IPS DF 6.9 (cell line): ENCODE measurements at places on chromosomes 6 and 20.

DNA sequence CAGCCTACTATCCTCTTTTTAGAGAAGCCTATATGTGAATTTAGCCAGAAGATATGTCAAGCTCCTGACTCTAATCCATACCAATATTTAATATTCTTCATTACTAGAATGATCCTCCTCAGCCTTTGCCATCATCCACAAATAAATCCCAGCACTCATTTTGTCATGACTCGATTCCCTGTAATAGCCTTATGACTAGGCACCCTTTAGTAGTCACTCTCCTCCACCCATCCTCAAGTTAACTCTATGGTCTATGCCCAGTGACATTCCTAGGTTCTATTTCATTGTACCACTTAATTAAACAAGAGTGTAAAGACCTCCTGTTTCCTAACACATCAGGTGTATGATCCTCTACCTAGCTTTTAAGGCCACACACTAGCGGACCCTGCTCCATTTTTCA, 450.4 kb upstream of the CITED2 start:
- H3K27ac ChIP-seq: no peak overlapping the region
- DNase-seq: no peak
- no peaks in the 10 kb centered on the region for H3K27me3 ChIP-seq
- no peaks in the 10 kb centered on the region for H3K4me1 ChIP-seq

- no peaks in the 10 kb centered on the region for H3K36me3 ChIP-seq
- no peaks in the 10 kb centered on the region for H3K27me3 ChIP-seq
- H3K4me1 ChIP-seq: no peaks in the 10 kb centered on the region
- no peak for DNase-seq
Observed at GRCh38 chr20:35576816-35577215, 34.9 kb downstream of the ERGIC3 start.

DNA sequence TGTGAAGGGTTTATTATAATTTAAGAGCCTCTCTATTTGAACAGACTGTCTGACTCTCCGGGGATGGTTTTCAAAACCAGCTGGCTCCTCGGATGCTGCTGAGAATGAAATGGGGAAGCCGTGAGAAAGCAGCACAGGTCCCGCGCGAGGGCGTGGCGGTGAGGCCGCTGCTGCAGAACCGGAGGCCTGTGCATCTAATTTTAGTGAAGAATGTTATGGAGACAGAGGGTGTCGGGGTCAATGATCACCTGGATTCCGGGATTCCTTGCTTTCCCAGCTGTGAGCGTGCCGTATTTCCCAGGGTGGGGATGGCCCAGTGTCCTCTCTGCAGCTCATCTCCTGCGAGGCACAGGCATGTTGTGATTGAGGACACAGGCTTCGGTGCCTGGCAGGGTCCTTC, 348.0 kb downstream of the CDH4 start:
- H3K36me3 ChIP-seq: no peaks in the 10 kb centered on the region
- no peaks in the 10 kb centered on the region for H3K27me3 ChIP-seq
- no peak overlapping the region for H3K27ac ChIP-seq
- no peak overlapping the region for H3K4me3 ChIP-seq

- no peak for DNase-seq
- H3K4me3 ChIP-seq: no peak overlapping the region
- no peak overlapping the region for H3K27ac ChIP-seq
- peaks cover 8% of the 10 kb centered on the region; the same call in 1 of the 2 replicates for H3K36me3 ChIP-seq
Observed at GRCh38 chr6:7404546-7404945, 14.9 kb downstream of the RIOK1 start.

- H3K4me1 ChIP-seq: peaks cover 8% of the 10 kb centered on the region; the same call in 1 of the 2 replicates
- no peak overlapping the region for H3K27ac ChIP-seq
- H3K4me3 ChIP-seq: no peak overlapping the region
- H3K36me3 ChIP-seq: no peaks in the 10 kb centered on the region
- no peaks in the 10 kb centered on the region for H3K27me3 ChIP-seq
- DNase-seq: no peak
Observed at GRCh38 chr6:34598712-34599111, 42.6 kb upstream of the SPDEF start.

DNA sequence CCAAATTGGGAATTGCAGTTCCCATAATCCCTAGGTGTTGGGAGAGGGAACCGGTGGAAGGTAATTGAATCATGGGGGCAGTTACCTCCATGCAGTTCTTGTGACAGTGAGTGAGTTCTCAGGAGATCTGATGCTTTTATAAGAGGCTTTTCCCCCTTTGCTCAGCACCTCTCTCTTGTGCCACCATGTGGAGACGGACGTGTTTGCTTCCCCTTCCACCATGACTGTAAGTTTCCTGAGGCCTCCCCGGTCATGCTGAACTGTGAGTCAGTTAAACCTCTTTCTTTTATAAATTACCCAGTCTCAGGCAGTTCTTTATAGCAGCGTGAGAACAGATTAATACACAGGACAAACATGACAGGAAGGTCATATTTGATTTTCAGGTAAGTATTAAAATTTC, 25.3 kb upstream of the HECA start:
- no peak overlapping the region for H3K27ac ChIP-seq
- H3K36me3 ChIP-seq: no peaks in the 10 kb centered on the region

DNA sequence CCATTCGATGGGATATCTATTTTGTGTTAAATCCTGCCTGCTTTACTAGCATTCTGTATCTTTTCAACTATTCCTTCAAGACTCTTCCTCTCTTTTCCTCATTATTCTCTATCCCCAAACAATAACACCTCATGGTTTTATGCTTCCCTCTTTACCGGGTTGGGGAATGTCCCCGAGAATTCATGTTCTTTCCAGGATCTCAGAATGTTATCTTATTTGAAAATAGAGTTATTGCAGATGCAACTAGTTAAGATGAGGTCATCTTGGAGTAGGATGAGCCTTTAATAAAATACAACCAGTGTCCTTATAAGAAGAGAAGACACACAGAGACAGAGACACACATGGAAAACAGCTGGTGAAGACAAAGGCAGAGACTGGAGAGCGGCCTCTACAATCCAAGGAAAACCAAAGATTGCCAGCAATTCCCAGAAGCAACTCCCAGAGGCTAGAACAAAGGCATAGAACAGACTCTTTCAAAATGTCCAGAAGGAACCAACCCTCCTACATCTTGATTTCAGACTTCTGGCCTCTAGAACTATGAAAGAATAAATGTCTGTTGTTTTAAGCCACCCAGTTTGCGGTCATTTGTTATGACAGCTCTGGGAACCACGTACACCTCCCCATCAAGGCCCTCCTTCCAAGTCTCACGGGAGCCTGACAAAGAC, 126.8 kb upstream of the TNFAIP3 start:
- no peak overlapping the region for H3K27ac ChIP-seq
- H3K4me3 ChIP-seq: no peak overlapping the region
- H3K4me1 ChIP-seq: no peaks in the 10 kb centered on the region

DNA sequence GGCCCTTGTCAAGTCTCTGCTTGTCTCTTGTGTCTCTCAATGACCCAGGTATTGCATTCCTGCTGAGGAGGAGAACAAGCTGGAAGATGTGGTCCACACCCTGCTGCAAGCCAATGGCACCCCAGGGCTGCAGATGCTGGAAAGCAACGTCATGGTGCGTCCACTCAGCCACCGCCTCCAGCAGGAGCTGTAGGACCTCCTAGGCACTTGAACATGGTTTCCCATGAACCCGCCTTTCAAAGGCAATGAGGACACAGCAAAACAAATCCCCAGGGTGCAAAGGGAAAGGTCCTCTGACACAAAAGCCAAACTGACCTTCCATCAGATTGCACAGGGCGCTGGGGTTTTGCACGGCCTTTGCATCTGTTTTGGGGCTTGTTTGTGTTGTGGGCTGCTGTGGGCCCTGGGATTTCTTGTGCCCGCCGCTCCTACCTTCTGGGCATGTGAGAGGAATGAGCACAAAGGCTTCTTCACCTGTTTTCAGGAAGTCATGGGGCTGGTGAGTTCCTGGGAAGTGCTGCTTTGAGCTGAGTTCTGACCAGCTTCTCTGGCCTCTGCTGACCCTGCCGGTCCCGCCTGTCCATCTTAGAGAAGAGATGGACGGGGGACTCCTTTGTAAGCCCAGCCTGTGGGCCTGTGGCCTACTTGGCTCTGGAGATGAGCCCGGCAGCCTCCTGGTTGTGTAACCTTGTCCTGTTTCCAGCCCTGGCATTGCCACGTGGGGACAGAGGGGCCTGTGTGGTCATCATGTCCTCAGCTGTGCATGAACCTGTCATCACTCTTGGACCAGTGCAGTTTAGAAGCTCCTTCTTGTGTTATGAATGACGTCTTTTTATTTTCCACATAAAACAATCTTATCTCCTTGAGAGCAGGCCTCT, 151.3 kb downstream of the DTNBP1 start:
- peaks cover 71% of the 10 kb centered on the region for H3K36me3 ChIP-seq
- no peak for DNase-seq
- no peaks in the 10 kb centered on the region; the same call in 1 of the 2 replicates for H3K4me1 ChIP-seq
- no peaks in the 10 kb centered on the region for H3K27me3 ChIP-seq

DNA sequence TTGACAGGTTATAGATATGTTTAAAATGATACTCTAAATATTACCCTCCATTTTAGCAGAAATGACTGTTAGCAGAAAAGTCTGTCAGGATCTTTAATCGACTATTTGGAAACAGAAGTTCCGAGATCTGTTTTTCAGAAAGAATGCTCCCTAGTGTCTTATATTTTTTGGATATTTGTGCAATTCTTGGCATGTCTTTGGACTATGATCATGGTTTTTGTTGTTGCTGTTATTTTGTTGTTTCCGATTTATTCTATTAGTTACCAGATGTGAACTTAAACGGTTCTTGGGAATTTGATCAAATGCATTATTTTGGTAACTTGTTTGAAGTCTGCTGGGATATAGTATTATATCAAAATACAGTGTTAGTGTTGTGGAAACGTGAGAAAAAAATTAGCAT, 106.4 kb upstream of the CEP162 start:
- H3K4me3 ChIP-seq: no peak overlapping the region
- no peaks in the 10 kb centered on the region for H3K4me1 ChIP-seq
- no peaks in the 10 kb centered on the region for H3K27me3 ChIP-seq
- no peak overlapping the region for H3K27ac ChIP-seq
- no peaks in the 10 kb centered on the region for H3K36me3 ChIP-seq

DNA sequence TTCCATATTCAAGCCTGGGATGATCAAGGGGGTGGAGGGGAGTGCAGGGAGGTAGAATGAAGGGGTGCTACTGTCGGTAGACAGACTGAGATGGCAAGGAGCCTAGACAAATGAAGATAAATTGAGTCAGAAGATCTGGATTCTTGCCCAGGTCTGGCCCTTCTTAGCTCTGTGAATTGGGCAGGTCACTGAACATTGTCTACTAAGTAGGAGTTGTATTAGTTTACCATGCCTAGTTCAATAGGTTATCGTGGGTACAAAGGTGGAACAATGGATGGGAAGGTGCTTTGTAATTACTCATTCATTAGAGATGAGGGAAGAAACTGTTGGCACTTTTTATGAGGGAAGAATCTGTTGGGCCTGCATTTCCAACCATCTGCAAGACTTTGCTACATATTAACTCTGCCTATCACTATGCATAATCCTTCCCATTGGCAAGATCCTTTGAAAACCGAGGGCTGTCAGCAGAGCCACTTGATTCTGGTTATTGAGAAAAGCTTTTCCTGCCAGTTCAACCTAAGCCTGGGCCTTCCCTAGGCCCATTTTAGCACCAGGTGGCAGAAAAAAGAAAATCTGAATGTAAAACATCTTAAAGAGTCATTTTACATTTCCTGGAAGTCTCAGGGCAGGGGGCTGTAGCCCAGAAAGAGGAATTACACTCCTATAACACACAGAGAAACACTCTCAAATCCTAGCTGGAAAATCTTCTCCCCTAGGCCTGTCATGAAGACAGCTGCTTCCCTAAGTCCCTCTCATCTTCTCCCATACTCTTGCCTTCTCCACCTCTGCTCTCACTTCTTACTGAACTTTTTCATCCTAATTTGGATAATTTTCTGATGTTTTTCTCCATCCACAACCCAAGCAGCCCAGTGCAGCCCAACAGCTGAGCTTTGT, 103.5 kb downstream of the CD24 start:
- H3K27me3 ChIP-seq: no peaks in the 10 kb centered on the region
- no peak overlapping the region for H3K27ac ChIP-seq
- no peak overlapping the region for H3K4me3 ChIP-seq
- DNase-seq: no peak

DNA sequence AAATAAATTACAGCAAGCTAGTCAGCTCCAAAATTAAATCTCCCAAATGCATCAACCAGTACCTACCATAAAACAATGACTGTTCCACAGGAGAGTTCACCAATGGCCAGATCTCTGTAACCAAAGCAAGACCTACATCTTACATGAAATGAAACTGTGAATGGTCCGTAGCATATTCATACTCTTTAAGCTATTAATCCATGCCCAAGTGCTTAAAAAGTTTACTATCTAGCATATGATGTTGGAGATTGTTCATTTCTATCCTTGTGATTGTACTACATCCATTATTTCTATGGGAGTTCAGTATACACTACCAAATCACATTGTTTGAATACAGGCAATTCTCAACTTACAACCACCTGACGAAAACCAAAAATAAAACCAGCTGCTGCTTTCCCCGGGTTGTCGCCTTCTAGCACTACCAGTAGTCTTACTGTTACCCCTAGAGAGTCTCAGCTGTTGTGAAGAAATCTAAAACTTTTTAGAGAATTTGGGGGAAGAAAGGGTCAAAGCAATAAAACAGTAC, 38.0 kb downstream of the HIVEP2 start:
- no peaks in the 10 kb centered on the region for H3K27me3 ChIP-seq
- no peak overlapping the region for H3K27ac ChIP-seq
- peaks cover 2% of the 10 kb centered on the region; the same call in 1 of the 2 replicates for H3K4me1 ChIP-seq
- DNase-seq: no peak

- H3K27ac ChIP-seq: no peak overlapping the region
- H3K4me3 ChIP-seq: no peak overlapping the region
Observed at GRCh38 chr20:17995967-17996819, 27.4 kb downstream of the MGME1 start.

GRCh38 chr6:15254070-15254975, 8.5 kb downstream of the JARID2 start:
- peaks cover 8% of the 10 kb centered on the region for H3K4me1 ChIP-seq
- DNase-seq: no peak
- H3K36me3 ChIP-seq: peaks cover 2% of the 10 kb centered on the region; the same call in 1 of the 2 replicates
- no peak overlapping the region for H3K4me3 ChIP-seq
- H3K27me3 ChIP-seq: no peaks in the 10 kb centered on the region

DNA sequence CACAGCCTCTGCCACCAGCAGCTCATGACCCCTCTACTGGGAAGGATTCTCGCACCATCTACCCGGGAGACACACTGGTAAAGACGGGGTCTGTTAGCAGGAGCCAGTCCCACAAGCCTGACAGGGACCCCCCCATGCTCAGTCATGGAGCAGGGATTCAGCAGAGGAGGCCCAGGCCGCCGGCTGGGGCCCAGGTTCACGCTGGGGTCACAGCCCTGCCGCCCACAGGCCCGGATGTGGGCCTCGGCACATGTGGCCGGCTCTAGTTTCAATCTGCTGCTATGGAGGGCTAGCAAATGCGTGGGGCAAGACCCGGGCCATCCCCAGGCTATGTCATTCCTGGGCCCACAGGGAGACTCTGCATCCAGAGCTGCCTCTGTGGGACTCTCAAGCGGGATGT, 25.1 kb downstream of the PXDC1 start:
- H3K27me3 ChIP-seq: no peaks in the 10 kb centered on the region
- DNase-seq: no peak
- no peak overlapping the region for H3K4me3 ChIP-seq
- H3K36me3 ChIP-seq: no peaks in the 10 kb centered on the region; the same call in 1 of the 2 replicates
- H3K4me1 ChIP-seq: peaks cover 5% of the 10 kb centered on the region; the same call in 1 of the 2 replicates
- H3K27ac ChIP-seq: no peak overlapping the region

DNA sequence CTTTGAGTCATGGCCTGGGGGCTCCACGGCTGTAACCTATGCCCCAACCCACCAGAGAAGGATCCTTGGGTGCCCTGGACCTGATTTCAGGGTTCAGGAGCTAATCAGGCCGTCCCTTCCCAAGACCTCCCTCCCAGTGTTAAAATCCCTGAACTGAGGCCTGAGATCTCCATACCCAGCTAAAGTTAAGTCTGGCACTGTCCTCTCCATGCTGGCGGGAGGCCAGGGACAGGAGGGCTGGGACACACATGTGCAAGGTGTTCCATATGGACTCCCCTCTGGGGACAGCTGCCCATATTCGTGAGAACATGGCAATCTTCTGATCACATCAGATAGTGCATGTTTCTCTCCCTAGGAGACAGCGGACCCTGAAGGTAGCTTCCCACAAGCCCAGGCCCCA, 11.5 kb upstream of the TREML4 start:
- no peak for DNase-seq
- no peaks in the 10 kb centered on the region for H3K36me3 ChIP-seq
- H3K27me3 ChIP-seq: no peaks in the 10 kb centered on the region
